Fibroblast of villous mesenchyme (primary cell): ENCODE measurements at places on chromosomes 12 and 14. TPM values are rescaled to one million over a fixed set of nuclear protein-coding genes. Genes with fewer than 3 reads are reported as not detected.

TAS2R46 gene
- 4.2 and 4.3 TPM in 2 replicates for total RNA-seq

SLCO1B1 gene
- not detected in 2 replicates for total RNA-seq

FBRSL1 gene
- 3.9 and 42.5 TPM in 2 replicates for total RNA-seq

PSEN1 gene
- total RNA-seq, result 41.9 and 57.4 TPM in 2 replicates

GLTP gene
- total RNA-seq, result 50.3 and 52.2 TPM in 2 replicates
